ENCODE measurements at places on chromosomes 12 and 14. TPM values are rescaled to one million over a fixed set of nuclear protein-coding genes. Genes with fewer than 3 reads are reported as not detected.

HOXC6 gene
- total RNA-seq = 0.48 TPM

TCL1A gene
- total RNA-seq = not detected

SLC17A8 gene
- not detected for total RNA-seq

CPM gene
- 7.5 TPM for total RNA-seq

C12orf60 gene
- total RNA-seq = 2.7 TPM

CLEC4D gene
- total RNA-seq = not detected

PZP gene
- not detected for total RNA-seq

CABP1 gene
- total RNA-seq = not detected

RASSF9 gene
- total RNA-seq = 2.9 TPM

MLH3 gene
- total RNA-seq = 10.6 TPM

PYM1 gene
- 27.0 TPM for total RNA-seq

SLC16A7 gene
- total RNA-seq = 13.9 TPM

LRP1-AS gene
- total RNA-seq = not detected

NXPH4 gene
- total RNA-seq = 1.9 TPM

CAPS2 gene
- 0.96 TPM for total RNA-seq

KRT71 gene
- total RNA-seq = not detected
